ENCODE measurements at places on chromosomes 7 and 10.

DNA sequence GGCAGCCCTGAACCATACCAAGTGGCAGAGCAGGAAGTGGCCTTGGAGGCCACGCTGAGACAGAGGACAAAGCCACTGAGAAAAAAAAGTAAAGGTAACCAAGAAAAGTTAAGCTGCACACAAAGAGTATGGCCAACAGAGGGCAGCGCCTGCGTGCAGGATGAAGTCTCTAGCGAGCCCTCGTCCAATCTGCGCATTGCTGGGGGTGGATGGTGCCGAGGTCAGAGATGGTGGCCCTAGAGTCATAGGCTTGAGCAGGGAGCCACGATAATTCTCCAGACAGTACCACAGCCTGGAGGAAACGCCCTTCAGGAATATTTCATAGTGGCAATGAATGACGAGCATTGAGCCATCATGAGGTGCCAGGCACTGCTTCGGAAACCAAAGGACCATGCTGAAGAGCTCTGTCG is 9.7 kb downstream of the ATP6V0E2 start:
- DNase-seq: peak; percentile 52

DNA sequence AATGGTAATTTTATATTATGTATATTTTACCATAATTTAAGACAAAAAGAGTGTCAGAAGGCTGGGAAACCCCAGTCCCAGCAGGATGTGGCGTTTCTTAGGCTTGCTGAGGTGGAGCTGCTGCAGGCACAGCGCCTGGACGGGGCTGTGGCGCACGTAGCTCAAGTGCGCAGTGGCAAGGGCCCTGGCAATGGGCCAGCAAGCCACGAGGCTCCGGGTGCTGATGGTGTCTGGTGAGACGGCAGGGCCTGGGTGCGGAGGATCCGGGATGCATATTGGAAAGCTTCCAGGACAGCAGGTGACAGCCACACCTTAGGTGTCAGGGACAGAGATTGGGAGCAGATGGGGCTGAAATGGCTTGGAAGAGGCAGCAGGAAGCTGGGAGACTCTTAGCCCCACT is 37.2 kb downstream of the CLEC2L start:
- DNase-seq: no peak

DNA sequence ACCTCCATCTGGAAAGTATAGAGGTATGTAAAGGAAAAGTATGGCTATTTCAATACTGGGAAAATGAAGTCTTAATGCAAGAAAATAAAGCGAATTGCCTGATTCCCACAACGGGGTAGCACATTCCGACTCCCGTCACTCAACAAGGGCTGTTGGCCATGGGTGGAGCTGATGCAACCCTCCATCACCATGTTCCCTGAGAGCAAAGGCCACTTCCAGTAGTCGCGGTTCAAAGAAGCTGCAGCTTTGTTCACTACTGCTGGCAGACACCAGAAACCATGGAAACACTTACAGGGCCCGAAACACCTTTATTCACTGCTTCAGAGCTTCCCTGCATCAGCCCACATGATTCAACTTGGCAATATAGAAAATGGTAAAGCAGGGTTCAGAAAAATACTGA is 44.0 kb downstream of the TMEM26 start:
- DNase-seq: no peak

DNA sequence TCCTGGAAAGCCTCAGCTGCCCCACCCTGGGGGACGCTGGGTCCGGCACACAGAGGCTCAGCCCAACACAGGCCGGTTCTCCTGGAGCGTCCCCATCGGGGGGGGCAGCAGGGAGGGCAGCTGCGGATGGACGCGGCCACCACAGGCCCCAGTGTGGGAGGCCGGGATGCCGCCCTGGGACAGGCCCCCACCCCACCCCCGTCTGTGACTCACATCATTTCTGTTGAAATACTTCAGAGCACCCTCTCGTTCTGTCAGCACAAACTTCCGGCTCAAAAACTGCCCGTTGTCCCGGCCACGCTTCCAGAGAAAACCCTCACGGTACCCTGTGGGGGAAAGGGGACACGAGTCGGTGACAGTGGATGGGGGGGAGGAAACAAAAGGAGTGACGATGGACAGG is 28.5 kb downstream of the GET4 start:
- no peak for DNase-seq

GRCh38 chr10:89416465-89416864 is 2.1 kb downstream of the IFIT5 start:
- DNase-seq: no peak

DNA sequence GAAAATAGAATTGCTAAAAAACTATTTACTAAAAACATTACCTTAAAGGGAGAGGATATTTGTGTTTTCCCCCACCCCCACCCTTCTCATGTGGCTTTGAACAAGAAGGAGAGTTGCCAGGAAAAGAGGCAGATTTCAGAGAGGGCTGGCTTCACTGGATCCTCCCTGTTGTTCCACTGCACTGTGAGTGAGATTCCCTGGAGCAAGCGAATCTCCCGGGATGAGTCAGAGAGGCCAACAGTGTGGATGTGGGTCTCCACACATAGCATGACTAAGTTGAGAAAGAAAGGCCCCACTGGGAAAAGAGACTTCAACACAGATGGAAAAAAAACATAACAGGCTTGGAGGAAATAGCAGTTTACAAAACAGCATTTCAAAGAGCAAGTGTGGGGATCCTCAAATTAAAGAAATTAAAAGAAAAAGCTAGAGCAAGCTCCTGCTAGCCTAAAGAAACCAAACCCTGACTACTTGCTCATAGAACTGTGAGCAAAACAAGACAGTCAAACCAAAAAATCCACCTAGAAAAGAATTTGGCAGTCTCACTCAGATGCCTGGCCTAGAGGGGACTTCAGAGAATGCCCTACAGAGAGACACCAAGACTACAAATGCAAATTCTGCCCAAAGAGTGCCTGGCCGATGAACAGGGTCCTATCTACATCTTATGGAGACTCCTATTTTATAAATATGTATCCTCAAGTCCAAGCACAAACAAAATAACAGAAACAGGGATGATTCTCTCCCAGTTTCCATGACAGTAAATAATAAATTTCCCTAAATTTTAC is 3.4 kb downstream of the CAV1 start:
- DNase-seq: no peak
